ENCODE measurements at places on chromosomes 5 and 9.

GRCh38 chr5:142296914-142297417 is 27.9 kb downstream of the SPRY4 start:
- DNase-seq: no peak

GRCh38 chr5:148719605-148720004 is 65.3 kb upstream of the HTR4 start:
- DNase-seq: no peak

GRCh38 chr9:105443121-105443520 is 4.7 kb upstream of the FSD1L start:
- DNase-seq: no peak

- DNase-seq: no peak
These were observed 2.3 kb upstream of the IL17B start for GRCh38 chr5:149381261-149381985.

DNA sequence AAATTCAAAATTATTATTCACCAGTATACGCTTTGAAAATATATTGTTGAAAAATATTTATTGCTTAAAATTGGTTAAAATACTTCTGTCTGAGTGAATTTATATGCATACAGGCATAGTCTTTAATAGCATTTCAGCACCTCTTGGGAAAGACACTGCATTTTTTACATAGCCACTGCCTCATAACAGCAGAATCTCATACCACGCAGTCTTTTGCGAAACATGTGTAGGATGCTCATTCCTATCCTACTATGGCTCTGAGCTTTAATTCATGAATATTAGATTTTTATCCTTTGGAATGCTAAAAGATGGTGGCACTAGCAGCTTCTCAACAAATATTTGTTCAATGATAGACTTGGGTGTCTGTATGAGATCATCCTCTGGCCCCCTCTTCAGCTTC is 94.0 kb upstream of the SH3GL2 start:
- no peak for DNase-seq

DNA sequence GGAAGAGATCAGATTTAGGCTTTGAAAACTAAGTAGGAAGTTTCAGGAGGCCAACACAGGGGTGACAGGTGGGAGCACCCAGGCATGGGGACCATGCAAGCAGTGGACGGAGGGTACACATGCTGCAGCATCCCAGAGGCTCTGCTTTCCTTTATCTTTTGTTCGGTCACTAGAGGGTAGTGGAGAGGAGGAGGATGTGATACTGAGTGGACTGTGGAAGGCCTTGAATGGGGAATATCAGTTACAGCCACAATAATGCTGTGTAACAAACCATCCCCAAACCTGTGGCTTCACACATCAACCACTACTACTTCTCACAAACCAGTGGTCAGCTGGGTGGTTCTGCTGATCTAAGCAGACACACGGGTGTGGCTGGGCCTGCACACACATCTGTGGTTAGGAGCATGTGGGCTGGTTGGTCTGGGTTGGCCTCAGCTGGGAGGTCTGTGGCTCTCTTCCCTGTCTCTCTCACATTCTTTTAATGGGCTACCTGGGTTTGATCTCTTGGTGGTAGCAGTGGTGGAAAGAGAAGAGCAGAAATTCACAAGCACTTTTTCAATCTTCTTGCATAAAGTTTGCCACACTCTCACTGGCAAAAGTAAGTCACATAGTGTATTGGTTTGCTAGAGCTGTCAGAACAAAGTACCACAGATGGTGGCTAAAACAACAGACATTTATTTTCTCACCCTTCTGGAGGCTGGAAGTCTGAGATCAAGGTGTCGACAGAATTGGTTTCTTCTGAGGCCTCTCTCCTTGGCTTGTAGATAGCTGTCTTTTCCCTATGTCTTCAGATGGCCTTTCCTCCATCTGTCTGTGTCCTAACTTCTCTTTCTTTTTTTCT is 238.7 kb downstream of the AGTPBP1 start:
- DNase-seq: no peak

DNA sequence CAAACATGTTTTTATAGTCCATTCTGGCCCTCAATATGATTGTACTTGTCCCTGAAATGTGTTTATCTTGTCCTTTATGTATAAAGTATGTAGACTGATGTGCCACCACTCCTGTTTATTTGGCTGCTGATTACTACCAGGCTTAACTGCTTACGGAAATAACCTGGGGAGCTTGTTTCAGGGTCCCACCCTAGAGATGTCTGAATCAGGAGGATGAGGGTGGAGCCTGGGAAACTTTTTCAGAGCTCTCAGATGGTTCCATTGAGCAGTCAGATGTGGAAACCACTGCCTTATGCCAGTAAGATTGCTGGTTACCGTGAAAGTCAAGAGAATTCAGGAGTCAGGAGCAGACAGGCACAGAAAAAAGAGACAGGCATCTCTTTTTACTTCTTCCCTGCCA is 19.2 kb downstream of the SLC23A1 start:
- DNase-seq: no peak

DNA sequence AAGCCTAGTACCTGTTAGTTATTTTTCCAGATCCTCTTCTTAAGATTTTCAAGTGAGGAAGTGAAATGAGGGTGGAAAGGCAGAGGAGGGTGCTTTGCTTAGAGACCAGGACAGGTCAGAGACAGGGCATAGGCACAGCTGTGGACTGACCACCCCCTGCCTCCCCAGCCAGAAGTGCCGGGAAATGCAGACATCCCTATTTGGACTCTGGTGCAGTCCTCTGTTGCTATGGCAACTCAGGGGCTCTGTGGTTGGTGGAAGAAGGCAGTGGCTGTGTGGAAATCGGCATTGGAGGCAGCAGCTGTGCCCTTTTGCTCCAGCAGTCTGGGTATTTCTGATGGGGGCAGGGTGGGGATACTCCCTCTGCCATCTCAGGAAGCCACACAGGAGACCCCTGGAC is 43.3 kb upstream of the NDFIP1 start:
- no peak for DNase-seq

- no peak for DNase-seq
These were observed 314.1 kb upstream of the PTGER4 start for GRCh38 chr5:40365342-40366330.

DNA sequence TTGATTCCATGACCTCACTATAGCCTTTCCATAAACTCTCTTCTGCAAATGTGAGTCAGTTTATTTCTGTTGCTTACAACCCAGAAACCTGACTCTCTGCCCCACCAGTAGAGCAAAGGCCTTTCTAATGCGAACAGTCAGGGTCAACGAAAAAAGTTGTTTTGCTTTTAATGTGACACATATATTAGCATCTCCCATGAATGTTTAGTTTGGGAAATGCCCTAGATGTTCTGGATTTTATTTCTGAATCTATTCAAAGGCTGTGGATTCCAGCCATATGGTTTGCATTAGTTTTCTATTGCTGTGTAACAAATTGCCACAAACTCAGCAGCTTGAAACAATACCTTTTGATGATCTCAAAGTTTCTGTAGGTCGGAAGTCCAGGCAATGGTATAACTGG is 193.5 kb downstream of the GNA14 start:
- peak; percentile 94 for DNase-seq

Data from brain pericyte (primary cell).